ENCODE measurements at places on chromosomes 4 and X.

DNA sequence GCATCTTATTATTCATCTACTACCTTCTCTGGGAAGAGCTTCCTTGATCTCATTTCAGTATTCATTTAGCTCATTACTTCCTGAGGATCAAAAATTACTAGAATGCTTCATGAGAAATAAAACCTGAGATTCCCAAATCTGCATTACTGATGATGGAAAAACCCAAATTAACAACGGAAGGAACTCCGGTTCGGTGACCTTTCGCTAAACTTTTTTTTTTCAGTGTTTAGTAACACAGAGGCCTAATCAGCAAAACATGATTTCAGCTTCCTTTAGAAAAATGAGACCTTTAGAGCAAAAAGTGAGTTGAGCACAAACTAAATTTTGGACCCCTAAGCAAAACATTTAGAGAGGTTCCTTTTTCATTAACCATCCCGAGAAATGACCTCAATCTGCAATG, 229.2 kb downstream of the MAML3 start:
- no peak for DNase-seq

DNA sequence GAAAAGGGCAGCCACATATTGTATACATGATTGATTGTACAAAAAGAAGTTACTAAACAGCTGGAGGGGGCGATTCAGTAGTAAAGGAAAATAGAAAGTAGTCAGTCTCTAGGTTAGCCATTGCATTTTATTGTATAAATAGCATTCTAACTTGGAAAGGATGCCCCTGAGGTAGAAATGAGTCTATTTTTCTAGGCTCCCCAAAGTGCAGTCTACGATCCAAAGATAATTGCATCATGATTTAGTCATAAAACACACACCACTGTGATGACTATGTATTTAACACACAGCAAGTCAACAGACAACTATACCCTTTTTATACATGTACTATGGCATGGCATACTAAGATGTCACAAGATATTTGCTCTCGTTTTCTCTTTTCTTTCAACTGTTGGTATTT, 204.9 kb downstream of the APBB2 start:
- no peak for DNase-seq

GRCh38 chrX:23559975-23560374, 107.3 kb upstream of the PRDX4 start:
- no peak for DNase-seq

DNA sequence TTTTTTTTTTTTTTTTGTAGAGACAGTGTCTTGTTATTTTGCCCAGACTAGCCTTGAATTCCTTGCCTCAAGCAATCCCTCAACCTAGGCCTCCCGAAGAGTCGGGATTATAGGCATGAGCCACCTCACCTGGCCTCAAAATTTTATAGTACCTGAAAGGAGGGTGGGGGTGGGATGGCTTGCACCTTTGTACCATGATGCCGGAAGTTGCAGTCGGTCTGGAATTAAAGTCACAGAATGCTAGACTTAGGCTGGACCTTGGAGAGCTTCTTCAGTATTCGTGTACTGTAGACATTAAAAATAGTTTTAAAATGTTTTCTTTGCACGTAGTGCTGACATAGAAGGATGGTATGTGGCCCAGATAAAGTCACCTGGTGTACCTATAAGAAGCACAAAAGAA, 280.9 kb downstream of the STIM2 start:
- no peak for DNase-seq

DNA sequence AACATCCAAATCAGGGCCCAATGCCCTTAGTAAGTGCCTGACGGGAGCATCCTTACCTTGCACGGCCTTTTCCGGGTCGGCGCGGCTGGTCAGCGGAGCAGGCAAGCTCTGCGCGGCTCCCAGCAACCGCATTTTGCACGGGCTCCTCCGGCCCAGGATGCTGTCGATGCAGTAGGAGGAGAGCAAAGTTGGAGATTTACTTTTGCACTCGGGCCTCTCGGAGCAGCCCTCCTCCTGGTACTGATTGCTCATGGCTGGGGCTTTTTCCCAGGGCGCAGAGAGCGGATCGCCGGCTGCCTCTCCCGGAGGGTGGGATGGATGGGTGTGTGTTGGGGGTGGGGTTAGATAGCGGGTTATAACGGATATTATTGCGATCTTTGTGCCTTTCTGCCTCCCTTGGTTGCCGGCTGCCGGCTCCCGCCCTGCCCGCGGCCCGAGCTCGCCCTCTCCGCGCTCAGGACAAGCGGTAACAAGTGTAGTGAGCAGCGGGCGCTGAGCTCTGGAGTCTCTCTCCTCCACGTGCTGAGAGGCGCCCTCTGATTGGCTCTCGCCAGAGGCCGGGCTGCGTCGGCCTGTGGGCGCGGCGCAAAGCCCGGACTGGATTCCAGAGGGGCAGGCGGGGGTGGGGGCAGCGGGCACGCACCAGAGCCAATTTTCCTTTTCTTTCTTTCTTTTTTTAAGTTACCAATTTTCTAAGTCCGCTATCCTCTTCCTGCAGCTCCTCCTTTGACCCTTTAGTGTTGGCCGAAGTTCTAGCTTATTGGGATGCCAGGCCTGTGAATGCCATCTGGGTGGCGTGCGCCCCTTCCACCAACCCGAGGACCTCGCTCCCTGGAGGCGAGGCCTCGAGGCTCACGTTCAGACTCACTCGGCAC, at the start of gene ARX:
TSS of gene ARX (minus strand) at position 480 of the 875 bp plus-strand sequence. CDS start at position 252, 228 bp downstream.
- DNase-seq = no peak

All from left lobe of liver (tissue), 2 donors.